Ammon's horn (tissue), 1 donor: ENCODE measurements at places on chromosomes 2 and 18.

DNA sequence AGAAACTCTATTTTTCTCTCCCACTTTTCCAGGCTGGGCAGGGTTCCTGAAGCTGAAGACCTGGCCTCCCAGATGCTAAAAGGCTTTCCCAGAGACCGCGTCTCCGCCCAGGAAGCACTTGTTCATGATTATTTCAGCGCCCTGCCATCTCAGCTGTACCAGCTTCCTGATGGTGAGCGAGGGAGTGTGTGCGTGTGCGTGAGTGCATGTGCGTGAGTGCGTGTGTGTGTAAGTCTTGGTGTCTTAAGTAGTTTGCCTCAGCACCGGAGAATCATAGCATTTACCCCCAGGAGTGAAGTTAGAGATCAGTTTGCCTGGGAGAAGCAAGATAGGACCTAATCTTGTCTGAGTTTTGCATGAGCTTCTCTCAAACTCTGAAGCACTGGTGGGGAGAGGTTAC, 73.7 kb downstream of the CDK15 start:
- DNase-seq = no peak

- DNase-seq = no peak
Measured at GRCh38 chr2:52128081-52128480, 1096.1 kb upstream of the NRXN1 start.

DNA sequence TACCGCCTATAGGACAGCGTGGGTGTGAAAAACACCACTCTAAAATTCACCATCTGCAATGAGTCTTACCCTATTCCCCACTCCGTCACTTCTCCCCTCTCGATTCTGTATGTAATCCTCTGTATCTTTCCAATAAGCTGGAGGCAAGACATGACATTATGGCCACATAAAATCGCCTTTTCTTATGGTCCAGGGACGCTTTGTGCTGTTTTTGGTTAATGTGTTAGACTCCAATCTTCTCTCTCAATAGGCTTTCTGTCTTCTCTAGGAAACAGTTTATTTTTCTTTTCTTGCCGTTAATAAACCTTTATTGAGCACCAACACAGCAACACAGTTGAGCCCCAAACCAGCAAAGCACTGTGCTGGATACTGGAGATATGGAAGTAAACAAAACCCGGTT, 37.9 kb upstream of the ZCCHC2 start:
- no peak for DNase-seq

DNA sequence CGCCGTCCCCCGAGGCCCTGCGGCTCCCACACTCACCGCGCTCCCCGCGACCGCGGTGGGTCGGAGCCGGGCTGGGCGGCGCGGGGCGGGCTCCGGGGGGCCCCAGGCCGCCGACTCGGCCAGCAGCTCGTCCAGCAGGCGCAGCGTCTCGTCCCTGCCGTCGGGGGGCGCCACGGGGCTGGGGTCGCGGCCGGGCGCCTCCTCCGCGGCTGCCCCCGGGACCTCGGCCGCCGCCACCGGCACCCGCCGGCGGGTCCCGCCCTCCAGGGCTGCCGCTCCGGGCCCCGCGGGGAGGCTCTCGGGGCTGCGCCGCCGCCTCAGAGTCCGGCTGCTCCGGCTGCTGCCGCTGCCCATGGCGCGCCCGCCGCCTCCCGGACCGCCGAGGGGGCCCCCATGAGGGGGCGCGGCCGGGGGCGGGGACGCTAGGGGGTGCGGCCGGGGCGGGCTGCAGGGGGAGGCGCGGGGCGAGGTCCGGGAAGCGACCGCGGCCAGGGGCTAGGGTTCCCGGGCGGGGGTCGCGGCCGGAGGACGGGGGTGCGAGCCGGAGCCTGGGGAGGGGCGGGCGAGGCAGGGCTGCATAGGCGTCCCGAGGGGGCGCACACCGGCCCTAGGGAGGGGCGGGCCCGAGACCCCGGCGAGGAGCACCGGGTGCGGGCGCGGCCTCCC, at the start of gene CYS1:
Gene CYS1 (minus strand): TSS at position 542 of the 666 bp plus-strand sequence. CDS start 188 bp downstream, at position 354.
- DNase-seq = no peak

- no peak for DNase-seq
Measured at GRCh38 chr2:42139101-42139500, 30.1 kb upstream of the EML4 start.
